GM06990 (cell line): ENCODE measurements at places on chromosomes 6 and 20.
A peak's percentile ranks its signal among the peaks of the same experiment; 100 is the strongest.

- DNase-seq: no peak
Measured at GRCh38 chr6:56799989-56800388, 154.9 kb upstream of the BEND6 start.

DNA sequence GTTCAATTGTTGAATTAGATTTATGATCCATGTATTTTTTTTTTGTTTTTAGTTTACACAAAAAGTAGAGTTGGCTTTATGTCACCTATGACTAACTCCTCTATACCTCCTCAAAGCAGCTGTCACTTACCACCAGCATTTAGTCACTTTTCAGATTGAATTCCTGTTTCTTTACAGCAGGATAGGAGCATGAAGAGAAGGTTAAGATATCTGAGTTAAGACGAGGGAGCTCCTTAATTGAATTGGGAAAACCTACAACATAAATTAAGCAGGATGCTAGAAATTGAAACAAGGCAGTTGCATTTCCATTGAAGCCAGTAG lies 237.2 kb downstream of the FARS2 start:
- no peak for DNase-seq

GRCh38 chr20:58670659-58671058 lies 19.6 kb downstream of the STX16 start:
- no peak for DNase-seq

- no peak for DNase-seq
Measured at GRCh38 chr20:47355489-47356219, 845 bp downstream of the ZMYND8 start.

DNA sequence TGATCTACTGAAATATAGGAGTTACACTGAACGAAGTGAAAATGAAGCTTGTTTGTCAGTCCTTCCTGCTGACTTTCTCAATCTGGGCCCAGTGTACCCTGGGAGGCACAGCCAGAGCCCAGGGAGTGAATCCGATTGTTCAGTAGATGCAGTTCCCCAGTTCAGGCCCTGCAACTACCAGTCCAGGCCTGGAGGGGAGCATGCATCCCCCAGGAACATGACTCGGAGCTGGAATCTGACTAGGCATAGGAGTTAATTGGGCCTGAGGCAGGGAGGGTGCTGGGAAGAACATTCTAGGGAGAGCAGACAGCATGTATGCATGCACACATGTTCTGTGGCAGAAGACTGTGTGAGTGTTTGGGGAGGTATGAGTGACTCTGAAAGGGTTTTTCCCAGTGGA lies 42.1 kb downstream of the PHACTR3 start:
- no peak for DNase-seq

DNA sequence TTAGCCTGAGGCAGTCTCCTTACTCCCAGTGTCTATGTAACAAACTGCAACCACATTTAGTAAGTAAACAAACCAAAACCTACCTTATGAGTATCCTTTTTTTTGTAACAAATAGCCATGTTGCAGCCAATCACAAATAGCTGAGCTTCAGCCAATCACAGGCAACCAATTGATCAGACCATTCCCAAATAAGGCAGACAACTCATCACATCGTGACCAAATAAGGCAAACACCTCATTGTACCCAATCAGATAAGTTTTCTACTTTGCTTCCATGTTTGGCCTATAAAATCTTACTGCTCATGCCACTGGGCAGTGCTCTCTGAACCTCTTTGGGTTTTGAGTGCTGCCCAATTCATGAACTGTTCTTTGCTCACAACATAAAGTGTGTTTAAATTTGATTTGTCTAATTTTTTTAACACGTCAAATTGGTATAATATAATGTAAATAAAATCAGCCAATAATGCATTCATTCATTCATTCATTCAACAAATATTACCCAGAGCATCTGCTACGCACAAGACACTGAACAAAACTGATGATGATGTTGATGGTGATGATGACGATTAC lies 117.8 kb downstream of the BCAS1 start:
- no peak for DNase-seq

DNA sequence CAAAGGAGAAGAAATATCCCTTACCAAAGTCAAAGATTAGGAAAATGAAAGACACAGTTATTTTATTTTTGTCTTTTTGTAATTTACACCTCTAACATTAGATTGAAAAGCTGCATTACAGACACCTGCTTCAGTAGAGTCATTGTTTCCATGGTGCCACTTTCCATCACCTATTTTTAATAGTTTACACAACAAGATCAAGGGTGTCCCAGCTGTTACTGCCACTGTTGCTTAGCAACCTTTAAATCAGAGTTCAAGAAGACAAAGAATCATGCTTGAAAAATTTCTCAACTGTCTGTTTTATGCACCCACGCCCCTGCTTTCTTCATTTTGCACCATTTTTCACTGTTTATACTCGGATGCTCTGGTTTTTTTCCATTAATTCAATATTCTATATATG lies 668.2 kb upstream of the GJE1 start:
- DNase-seq: no peak

DNA sequence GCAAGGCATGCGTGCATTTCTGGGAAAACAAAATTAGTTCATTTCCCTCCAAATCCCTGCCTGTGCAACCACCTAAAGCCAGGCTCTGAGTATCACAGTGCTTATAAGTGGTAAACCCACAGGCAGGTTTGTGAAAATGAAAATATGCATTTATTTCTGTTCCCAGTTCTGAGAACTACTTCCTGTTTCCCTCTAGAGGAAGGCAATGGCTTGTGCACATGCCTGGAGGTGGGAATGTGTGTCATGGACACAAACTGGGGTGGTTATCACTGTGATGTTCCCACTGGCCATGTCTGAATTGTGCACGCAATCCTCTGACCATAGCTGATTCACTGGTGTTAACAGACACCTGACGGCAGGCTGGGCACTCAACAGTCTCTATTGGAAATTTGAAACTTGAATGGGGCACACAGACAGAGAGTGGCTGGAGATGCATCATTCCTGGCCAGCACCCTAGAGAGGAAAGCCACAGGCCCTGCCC lies 26.3 kb downstream of the FAM110A start:
- DNase-seq: no peak

DNA sequence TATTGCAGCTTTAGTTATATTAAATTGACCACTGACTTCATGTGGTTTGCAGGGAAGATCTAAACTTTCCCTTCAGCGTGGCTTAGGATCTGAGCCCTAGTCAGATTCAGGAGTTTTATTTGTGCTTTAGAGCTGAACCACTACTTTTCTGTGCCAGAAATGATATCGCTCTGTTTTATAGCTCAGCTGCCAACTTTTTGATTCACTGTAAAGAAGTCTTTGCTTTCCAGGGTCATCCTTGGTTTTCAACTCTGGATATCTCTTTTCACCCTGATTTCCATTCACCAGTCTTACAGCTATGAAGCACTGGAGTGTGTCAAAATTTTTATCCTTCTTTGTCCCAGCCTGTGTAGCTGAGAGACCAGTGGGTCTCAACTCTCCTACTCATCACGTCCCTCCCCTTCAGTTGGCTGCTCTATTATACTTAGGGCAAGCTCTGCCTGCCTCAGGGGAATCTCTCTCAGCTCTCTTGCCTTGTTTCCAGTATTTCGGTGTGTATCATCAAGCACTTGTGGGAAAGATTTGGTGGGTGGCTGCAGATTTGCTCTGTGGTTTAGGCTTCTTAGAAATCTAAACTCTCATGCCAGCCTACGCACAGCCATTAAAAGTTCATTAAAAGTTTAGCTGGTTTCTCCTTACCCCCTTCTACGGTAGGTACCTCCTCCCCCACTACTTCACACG lies 425.5 kb downstream of the TENT5A start:
- DNase-seq: no peak

GRCh38 chr6:147741389-147741788 lies 232.9 kb downstream of the SAMD5 start:
- DNase-seq: no peak

DNA sequence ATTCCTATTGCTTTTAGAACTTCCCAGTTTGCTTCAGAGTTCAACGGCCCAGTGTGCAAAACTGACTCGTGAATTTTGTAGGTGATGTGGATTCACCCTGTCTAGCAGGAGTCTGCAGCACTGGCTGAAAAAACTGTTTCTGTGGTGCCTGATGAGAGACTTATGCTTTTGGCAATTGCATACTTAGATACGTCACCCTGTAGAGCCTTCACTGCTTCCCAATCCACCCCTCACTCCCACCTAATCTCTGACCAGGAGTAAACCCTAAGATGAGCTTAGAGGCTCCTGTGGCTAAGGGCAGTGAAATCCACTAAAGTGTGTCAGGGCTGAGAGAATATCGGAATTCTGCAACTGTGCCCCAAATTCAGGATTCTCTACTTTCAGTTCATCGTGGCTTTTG lies 14.3 kb downstream of the RPP21 start:
- DNase-seq: no peak

DNA sequence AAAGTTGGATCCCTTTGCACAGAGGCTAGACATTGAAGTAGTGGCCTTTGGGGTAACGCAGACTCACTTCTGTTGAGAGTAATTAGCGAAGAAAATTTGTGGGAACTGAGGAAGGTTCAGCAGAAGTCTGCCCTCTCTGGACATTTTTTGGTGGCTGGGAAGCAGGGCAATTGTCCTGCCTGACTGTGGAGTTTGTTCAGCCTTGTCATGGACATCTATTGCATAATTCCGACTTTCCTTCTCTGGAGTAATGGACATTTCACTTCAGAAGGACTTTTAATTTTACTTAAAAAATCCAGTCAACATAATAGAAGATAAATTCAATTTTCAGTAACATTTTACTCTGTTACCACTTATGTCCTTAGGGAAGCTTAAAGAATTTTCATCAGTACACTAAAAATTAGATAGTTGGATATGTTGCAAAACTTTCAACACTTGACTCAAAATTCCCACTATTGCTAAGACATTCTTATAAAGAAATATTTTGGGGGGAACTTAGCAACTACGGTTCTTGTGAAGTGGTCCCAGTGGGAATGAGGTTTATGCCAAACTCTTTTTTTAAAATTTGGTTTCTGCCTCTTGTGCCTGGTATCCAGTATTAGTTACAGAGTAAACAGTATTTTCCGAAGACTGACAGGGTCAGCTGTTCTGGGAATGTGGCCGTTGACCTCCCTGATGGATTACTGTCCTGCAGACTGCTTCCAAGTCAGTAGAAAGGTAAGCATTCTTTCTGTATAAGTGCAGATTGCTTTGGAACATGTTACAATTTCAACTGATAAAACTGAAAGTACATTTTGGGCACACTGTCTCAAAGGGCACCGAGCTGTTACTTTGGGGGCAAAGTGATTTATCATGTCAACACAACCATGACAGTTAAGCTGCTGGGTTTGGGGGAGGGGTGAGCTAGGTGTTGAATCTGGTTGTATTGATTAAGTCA lies 100.6 kb upstream of the MLIP start:
- DNase-seq: no peak

DNA sequence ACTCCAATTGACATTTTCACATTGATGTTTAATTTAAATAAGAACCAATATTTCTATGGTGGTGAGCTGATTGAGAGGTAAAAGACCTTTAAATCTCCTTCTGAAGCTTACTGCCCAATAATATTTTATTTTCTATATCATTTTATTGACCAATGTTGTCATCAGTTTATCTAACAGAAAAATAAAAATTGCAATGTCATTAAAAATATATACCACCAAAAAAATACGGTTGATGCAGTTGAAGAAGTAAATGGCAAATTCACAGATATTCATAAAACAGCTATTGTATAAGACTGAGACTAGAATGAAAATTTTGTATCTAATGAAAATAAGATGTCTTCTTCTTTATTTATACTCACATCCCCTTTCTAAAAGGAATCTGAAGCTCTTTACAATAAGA lies 1033.0 kb upstream of the FLRT3 start:
- DNase-seq: no peak

- no peak for DNase-seq
Measured at GRCh38 chr6:5282191-5282623, 20.9 kb downstream of the FARS2 start.

GRCh38 chr6:38588631-38589366 lies 50.9 kb downstream of the BTBD9 start:
- no peak for DNase-seq

DNA sequence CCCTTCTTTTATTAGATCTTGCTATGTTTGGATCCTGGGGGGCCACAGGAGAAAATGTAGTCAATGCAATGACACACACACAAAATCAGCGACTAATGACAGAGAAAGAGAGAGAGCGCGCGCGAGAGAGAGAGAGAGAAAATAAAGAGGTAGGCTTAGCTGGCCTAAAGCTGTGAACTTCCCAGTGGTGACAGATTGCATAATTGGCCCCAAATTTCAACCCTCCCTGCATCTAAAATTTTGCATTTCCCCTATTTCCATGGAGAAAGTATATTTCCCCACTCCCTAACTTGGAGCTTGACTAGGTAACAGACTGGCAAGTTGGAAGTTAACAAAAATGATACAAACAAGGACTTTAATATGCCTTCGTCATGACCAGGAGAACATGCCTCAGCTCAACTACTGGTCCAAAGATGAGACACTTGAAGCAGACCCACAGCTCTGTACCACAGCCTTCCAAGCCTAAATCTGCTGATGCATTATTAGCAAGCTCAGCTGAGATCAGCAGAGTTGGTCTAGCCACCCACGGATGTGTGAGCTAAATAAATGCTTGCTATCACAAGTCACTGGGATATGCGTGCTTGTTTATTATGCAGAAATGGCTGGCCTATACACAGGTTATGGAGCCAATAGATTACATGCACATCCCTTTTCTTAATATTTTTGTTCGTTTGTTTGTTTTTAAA lies 118.1 kb upstream of the PRDM1 start:
- DNase-seq: no peak

DNA sequence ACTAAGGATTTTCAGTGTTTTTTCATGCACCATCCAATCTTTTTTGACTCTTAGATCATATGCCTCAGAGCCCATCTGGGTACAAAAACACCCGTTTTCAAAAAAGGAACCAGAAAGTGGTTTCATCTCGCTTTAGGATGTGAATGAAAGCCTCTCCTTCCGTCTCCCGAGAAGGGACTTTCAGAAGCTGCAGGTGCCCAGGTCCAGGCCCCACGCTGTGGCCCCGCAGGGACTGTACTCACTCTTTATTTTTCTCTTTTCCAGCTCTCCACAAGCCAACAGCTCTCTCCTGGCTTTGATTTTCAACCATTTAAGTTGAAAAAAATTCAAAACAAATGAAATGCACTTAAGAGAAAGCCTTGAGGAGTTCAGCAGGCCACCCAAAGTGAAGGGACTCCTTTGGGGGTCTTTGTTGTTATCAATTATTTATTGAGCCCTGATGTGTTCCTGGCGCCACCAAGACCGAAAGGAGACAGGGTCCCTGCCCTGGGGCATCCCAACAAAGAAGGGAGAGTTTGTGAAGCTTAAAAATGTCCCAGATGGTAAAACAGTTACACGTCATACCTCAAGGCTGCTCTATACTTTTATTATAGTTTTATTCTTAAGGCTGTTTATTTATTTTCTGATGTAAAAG lies 467.3 kb downstream of the PREX1 start:
- DNase-seq: peak; percentile 63

DNA sequence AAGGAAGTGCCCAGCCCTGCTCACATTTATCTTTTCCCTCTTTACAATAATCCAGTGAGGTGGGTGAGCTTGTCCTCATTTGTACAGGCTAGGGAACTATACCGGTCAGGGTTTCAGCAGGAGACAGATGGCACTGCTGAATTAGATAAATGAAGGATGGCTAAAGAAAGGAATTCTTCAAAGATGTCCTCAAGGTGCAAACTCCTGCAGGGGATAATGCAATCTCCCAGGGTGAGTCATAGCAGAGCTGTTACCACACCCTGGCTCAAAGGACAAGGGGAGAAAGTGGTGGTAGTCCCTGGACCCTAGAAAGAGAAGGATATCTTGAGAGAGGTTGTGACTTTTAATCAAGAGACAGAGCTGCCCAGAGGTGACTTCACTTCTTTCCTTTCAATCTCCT lies 66.7 kb downstream of the RFPL4B start:
- no peak for DNase-seq
